MCF 10A (cell line): ENCODE measurements at places on chromosomes 2 and 18. TPM values are rescaled to one million over a fixed set of nuclear protein-coding genes. Genes with fewer than 3 reads are reported as not detected.

DNA sequence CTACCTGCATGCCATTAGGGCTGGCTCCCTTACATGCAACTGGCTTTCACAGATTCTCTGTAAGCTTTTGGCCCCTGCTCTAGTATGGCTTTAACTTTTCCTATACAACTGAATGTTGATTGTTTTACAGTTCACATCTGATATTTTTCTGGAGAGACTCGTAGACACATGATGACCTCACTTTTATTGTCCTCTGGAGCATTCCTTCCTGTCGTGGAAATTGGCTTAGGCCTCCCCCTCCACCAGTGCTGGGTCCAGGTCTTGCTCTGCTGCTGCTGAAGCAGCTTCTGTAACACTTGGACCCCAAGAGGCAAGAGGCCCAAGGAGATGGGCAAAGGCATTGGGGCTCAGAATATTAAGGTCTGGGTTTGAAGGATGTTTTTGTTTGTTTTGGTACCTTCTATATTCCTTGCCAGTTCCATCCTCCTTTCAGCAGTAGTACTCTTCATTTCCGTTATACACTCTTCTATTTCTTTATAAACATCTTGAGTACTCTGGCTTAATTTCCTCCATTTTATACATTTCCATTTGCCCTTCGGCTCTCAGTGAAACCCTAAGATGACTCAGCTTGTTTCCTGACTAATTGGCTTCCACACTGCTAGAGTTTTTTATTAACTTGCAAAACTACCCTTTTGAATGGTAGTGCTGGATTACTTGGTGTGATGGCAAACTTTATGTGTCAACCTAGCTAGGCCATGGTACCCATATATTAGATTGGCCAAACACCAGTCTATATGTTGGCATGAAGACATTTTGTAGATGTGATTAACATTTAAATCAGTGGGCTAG is 219.8 kb downstream of the CDCA7 start:
- H3K4me1 ChIP-seq, result peaks cover 7% of the 10 kb centered on the region
- peak; percentile 69 for DNase-seq
- no peak overlapping the region for H3K4me3 ChIP-seq
- H3K27ac ChIP-seq, result peak overlapping the region; percentile 63
- H3K27me3 ChIP-seq, result no peaks in the 10 kb centered on the region

- no peak overlapping the region for H3K27ac ChIP-seq
- no peak for DNase-seq
- no peaks in the 10 kb centered on the region for H3K27me3 ChIP-seq
- peaks cover 13% of the 10 kb centered on the region for H3K36me3 ChIP-seq
- peaks cover 20% of the 10 kb centered on the region for H3K4me1 ChIP-seq
Observed at GRCh38 chr18:46060359-46060841, 11.7 kb downstream of the PSTPIP2 start.

DNA sequence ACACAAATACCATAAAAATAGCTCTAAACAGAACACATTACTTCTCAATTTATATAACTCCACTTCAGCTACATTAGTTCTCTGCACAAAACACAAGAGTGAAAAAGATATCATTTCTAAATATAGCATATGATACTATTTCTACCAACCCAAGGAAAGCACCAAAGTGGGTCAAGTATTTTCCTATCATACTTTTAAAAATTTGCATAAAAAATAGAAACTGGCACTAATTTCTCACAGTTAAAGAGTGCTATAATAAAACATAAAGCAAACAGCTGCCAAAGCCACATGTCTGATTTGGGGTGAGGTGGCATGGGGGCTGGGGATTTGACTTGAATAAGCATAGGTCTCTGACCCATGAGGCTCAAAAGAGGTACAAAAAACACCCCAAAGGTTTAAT is 61.5 kb downstream of the BARD1 start:
- no peak overlapping the region for H3K4me3 ChIP-seq
- H3K27ac ChIP-seq, result no peak overlapping the region
- H3K27me3 ChIP-seq, result no peaks in the 10 kb centered on the region
- DNase-seq, result no peak
- H3K36me3 ChIP-seq, result peaks cover 9% of the 10 kb centered on the region

DNA sequence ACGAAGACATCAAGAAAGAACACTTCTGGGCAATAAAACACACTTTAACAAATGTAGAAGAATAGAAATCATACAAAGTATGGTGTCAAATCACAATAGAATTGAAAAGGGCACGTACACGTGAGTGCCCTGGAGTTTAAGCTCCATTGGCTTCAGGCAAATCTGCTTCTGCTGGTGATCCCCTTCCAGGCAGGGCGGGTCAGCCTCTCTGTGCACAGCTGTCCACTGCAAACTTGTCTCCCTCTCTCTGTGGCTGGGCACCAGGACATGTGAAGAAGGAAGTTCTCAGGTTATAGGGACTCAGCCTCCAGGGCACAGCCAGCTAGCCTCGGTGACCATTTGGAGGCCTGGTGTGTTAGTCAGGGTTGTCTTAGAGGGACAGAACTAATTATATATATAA is 66.0 kb downstream of the ST3GAL5 start:
- H3K27me3 ChIP-seq, result peaks cover 36% of the 10 kb centered on the region
- no peaks in the 10 kb centered on the region for H3K36me3 ChIP-seq
- no peak overlapping the region for H3K4me3 ChIP-seq

DNA sequence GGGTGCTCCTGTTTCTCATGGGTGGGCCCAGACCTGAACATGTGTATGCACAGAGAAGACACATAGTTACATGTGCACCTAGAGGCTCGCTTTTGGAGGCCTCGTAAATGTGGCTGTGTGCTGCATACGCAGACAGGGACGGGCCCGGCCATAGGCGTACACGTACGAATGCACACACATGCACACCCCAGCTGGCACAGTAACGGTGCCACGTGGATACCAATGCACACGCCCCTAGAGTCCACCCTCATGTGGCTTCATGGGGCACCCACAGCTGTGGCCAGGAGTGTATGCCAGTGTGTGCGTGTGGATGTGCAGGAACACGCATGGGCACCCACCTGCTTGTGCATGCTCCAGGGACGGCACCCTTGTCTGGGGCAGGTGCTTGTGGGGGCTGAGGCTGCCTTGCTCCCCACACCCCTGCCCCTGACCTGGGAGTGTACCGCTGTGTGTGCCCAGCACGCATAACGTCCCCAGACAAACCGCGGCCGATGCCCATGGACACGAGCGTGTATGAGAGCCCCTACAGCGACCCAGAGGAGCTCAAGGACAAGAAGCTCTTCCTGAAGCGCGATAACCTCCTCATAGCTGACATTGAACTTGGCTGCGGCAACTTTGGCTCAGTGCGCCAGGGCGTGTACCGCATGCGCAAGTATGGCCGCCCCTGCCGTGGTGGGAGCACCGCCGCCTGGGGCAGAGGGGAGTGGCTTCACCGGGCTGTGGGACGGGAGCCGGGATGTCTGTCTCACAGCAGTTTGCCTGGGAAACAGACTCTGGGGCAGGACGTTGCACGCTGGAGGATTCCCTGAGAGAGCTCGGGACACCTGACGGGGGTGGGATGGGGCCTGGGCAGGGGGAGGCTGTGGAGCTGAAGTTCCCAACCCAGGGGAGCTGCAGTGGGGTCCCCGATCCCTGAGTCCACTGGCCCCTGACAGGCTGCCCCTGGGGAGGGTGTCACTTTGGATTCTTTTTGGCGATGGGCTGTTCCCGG is 21.0 kb downstream of the ZAP70 start:
- H3K4me1 ChIP-seq, result no peaks in the 10 kb centered on the region
- DNase-seq, result no peak
- peaks cover 6% of the 10 kb centered on the region for H3K36me3 ChIP-seq
- H3K27ac ChIP-seq, result no peak overlapping the region
- H3K4me3 ChIP-seq, result no peak overlapping the region

- DNase-seq, result no peak
- H3K4me3 ChIP-seq, result no peak overlapping the region
- H3K36me3 ChIP-seq, result no peaks in the 10 kb centered on the region
- H3K27me3 ChIP-seq, result peaks cover 51% of the 10 kb centered on the region
Observed at GRCh38 chr2:76977846-76978727, 544.1 kb downstream of the LRRTM4 start.

DNA sequence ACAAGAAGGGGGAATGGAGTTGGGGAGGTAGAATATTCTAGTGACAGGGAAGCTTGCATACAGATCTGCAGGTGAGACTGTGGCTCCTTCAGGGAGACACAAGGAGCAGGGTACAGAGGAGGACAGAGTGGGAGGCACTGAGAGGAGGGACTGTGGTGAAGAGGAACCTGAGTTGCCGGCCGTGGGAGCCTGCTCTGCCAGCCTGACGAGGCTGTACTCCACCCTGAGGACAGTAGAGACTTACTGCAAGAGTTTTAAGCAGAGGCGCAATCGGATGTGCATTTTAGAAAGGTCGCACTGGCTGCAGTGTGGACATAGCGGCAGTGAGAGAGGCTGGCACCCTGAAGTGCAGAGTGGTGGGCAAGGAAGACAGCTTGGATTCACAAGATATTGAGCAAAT is 185.8 kb downstream of the GFPT1 start:
- H3K27ac ChIP-seq, result no peak overlapping the region
- no peaks in the 10 kb centered on the region for H3K27me3 ChIP-seq
- H3K4me1 ChIP-seq, result no peaks in the 10 kb centered on the region
- H3K36me3 ChIP-seq, result peaks cover 4% of the 10 kb centered on the region
- no peak for DNase-seq

GRCh38 chr18:61653823-61654551 is 238.8 kb downstream of the RNF152 start:
- H3K27me3 ChIP-seq, result no peaks in the 10 kb centered on the region
- H3K36me3 ChIP-seq, result no peaks in the 10 kb centered on the region
- no peaks in the 10 kb centered on the region for H3K4me1 ChIP-seq
- no peak for DNase-seq
- H3K27ac ChIP-seq, result no peak overlapping the region
- H3K4me3 ChIP-seq, result no peak overlapping the region

DNA sequence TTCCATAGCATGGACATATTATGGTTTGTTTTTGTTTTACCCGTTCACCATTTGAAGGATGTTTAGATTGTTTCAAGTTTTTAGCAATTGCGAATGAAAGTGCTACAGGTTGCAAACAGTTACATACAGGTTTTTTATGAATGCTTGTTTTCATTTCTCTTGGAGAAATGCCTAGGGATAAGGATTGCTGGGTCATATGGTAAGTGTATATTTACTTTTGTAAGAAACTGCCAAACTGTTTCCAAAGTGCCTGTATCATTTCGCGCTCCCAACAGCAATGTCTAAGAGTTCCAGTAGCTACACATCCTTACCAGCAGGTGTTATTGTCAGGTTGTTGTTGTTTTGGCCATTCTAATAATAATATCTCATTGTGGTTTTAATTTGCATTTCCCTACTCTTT is 251.7 kb downstream of the PHLPP1 start:
- peaks cover 21% of the 10 kb centered on the region for H3K36me3 ChIP-seq
- H3K27me3 ChIP-seq, result no peaks in the 10 kb centered on the region
- H3K4me3 ChIP-seq, result no peak overlapping the region
- no peak for DNase-seq

DNA sequence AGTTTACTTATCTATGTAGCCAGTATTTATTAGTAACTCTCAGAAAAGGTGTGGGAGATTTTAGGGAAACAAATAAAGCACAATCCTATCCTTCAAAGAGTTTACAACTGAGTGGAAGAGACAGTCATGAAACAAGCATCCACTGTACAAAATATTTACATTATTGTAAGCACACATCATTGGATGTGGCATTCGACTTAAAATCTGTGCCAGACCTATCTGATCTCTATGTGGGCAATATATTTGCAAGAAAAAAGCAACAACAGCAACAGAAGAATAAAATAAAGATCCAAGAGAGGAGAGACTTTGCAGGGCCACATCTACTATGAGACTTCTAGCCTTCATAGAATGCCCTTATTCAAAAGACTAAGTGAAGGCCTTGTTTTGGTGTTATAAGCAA is 882.1 kb upstream of the PIK3C3 start:
- H3K4me3 ChIP-seq, result no peak overlapping the region
- H3K27me3 ChIP-seq, result no peaks in the 10 kb centered on the region
- no peak for DNase-seq
- H3K4me1 ChIP-seq, result peaks cover 22% of the 10 kb centered on the region

GRCh38 chr2:127355407-127356008 is 32.3 kb downstream of the MAP3K2 start:
- peaks cover 16% of the 10 kb centered on the region for H3K4me1 ChIP-seq
- H3K4me3 ChIP-seq, result no peak overlapping the region
- no peaks in the 10 kb centered on the region for H3K36me3 ChIP-seq
- H3K27me3 ChIP-seq, result no peaks in the 10 kb centered on the region
- H3K27ac ChIP-seq, result no peak overlapping the region

- H3K36me3 ChIP-seq, result peaks cover 5% of the 10 kb centered on the region
- no peaks in the 10 kb centered on the region for H3K27me3 ChIP-seq
- DNase-seq, result no peak
- H3K4me1 ChIP-seq, result peaks cover 6% of the 10 kb centered on the region
- no peak overlapping the region for H3K4me3 ChIP-seq
Observed at GRCh38 chr18:63890950-63891304, 3.4 kb downstream of the SERPINB2 start.

GRCh38 chr2:2328848-2329247 is 2.2 kb downstream of the MYT1L start:
- H3K4me3 ChIP-seq, result no peak overlapping the region
- no peaks in the 10 kb centered on the region for H3K4me1 ChIP-seq
- no peak overlapping the region for H3K27ac ChIP-seq
- no peak for DNase-seq
- H3K36me3 ChIP-seq, result no peaks in the 10 kb centered on the region

GRCh38 chr2:226660526-226660925 is 139.1 kb downstream of the IRS1 start:
- H3K36me3 ChIP-seq, result no peaks in the 10 kb centered on the region
- peak overlapping the region; percentile 76 for H3K27ac ChIP-seq
- H3K4me3 ChIP-seq, result no peak overlapping the region

The GNLY gene
- not detected in 2 replicates for total RNA-seq

The PROM2 gene
- total RNA-seq, result 2.6 and 2.8 TPM in 2 replicates

The DPYSL5 gene
- not detected in 2 replicates for total RNA-seq

The ARHGEF4 gene
- total RNA-seq, result 52.0 and 59.3 TPM in 2 replicates
